ENCODE measurements at places on chromosomes 4 and X.

DNA sequence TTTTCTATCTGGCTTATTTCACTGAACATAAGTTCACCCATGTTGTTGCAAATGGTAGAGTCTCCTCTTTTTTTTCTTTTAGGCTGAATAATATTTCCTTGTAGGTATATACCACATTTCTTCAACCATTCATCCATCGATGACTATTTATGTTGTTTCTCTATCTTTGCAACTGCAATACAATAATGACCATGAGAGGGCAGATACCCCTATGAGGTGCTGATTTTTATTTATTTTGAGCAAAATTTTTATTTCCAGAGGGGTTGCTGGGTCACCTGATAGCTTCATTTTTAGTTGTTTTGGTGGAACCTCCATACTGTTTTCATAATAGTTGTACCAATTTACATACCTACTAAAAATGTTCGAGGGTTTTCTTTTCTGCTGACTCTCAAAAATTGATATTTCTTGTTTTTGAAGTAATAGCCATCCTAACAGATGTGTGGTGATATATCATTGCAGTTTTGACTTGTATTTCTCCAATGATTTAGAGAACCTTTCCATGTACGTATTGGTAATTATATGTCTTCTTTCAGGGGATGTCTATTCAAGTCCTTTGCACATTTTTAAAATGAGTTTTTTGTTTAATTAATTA is 1697.0 kb downstream of the PCDH7 start:
- DNase-seq = no peak

DNA sequence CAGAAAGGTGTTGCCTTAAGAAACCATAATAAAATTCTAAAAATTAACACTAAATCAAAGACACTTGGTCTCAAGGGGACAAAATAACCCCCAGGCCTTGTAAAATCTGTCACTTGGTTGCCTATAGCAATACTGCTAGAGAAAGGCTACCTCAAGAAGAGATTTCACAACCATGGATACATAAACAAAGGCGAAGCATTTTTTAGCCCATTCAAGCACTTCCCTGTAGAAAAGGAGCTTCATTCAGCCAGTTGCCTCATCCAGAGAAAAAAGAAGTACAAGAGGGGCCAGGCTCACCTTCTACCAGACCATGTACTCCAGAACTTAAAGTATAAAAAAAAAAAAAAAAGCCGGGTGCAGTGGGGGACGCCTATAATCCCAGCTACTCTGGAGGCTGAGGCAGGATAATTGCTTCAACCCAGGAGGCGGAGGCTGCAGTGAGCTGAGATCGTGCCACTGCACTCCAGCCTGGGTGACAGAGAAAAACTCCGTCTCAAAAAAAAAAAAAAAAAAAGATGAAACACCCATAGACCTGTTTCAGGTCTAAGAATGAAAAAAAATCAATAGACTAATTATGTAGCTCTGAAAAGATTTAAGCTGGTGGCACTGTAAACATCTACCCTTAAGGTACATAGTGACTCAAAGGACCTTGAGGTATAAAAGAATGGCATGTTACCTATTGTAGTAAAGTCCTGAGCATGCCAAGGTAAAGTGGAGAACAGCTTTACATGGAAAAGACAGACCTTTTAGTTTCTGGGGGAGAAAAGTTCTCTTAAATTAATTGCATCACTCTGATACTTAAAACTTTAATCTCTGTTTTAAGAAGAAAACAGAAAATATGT is 18.0 kb downstream of the RUFY3 start:
- DNase-seq = no peak

GRCh38 chrX:151973060-151973661 is 1.3 kb downstream of the GABRE start:
- DNase-seq = no peak

- DNase-seq = no peak
Observed at GRCh38 chr4:152011469-152011868, 250.7 kb upstream of the GATB start.

DNA sequence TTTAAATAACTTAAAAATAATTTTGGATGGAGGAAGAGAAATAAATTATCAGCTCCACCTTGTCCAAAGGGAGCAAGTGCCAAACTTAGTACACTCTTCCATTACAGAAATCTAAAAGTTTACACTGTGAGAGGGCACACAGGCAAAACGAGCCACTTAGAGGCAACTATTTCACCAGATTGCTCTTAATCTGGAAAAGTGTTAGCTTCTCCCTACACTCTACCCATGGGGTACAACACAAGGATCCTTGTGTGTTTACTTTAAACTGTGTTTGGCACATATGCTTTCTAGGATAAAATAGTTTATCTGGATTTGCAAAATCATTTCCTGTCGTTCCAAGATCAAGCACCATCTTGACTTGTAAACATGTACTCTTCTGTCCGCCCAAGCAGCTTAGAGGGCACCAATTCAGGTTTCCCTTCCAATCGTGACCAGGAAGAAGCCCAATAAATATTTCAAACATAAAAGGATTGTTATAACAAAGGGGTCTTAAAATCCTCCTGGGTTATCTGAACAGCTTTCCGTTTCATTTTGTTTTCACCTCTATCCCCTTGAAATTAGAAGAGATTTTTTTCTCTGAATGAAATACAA is 29.0 kb upstream of the KDR start:
- DNase-seq = no peak

- DNase-seq = no peak
Observed at GRCh38 chr4:16125571-16126445, 42.0 kb upstream of the PROM1 start.

DNA sequence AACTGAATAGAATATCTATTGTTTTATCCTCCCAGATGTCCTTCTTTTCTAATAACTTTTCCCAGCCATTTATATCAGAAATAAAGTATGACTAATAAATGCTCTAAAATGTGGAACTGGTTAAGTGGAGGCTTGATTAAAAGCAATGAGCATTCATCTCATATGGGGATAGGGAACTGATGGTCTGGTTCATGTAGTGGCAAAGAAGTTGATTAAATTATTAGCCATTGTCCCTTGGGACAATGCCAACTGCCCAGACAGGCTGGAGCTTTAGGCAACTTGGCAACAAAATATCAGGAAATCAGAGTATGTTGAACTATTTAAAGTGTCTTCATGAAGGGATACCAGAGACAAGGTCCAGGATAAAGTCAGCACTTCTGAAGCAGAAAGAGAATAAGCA is 24.2 kb downstream of the TRO start:
- DNase-seq = no peak

DNA sequence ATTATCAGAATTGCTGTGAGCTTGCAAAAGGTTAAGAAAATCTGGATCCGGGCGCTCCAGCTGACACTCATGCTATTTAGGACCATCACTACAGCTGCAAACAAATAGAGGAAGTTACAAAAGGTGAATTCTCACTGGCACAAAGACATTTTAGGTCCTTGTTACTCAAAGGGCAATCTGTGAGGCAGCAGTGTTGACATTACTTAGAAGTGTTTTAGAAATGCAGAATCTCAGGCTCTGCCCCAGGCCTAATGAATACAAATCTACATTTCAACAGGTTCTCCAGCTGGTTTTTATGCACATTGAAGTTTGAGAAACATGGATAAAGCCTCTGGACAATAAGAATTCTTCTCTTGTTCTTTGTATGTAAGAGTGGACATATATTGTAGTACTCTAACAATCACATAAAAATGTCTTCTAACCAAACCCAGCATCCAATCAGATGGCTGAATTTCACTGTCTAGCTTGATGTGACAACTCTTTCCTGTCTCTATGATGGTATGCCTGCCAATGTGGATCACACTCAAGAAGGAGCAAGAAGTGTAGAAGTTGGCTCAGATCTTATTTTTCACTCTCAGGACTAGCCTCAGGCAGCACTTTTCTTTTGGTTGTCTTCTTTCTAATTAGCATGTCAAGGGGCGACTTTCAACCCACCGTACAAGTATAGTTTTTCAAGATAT is 18.8 kb downstream of the SLC7A11 start:
- DNase-seq = no peak

- no peak for DNase-seq
Observed at GRCh38 chr4:102823897-102824296, 3.5 kb downstream of the UBE2D3 start.

DNA sequence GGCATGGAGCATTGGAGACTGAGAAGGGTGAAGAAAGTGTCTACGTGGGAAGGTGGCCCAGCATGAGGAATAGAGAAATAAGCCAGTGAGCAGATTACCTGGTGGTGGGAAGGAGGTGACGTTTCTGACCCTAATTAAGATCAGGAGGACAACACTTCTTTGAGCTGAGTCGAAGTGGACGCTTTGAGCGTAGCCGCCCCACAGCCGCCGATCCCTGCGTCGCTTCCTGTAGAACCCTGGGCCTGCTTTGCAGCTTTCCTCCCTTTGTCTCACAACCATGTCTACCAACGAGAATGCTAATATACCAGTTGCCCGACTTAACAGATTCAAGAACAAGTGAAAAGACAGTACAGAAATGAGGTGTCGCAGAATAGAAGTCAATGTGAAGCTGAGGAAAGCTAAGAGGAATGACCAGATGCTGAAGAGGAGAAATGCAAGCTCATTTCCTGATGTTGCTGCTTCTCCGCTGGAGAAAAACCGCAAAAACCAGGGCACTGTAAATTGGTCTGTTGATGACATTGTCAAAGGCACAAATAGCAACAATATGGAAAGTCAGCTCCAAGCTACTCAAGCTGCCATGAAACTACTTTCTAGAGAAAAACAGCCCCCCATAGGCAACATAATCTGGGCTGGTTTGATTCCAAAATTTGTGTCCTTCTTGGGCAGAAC is 6.4 kb upstream of the ANTXR2 start:
- DNase-seq = no peak

DNA sequence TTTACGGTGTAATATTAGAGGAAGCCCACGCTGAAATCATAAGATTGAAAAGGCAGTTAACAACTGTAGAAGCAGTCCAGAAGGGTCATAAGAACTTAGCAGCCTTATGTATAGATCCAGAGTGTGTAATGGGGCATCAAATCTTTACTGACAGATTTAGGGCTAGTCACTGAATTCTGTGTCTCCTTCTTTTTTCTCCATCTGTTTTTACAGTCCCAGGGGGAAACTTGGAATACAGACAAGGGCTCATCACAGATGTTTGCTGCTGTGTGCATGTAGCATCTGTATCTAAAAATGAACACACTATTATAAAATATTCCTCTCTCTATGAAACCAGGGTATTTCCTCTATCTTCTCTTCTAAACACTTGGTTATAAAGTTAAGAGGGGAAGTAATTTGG is 43.9 kb downstream of the CYSLTR1 start:
- DNase-seq = no peak

- DNase-seq = no peak
Observed at GRCh38 chrX:15441464-15441863, 51.7 kb downstream of the PIR start.

DNA sequence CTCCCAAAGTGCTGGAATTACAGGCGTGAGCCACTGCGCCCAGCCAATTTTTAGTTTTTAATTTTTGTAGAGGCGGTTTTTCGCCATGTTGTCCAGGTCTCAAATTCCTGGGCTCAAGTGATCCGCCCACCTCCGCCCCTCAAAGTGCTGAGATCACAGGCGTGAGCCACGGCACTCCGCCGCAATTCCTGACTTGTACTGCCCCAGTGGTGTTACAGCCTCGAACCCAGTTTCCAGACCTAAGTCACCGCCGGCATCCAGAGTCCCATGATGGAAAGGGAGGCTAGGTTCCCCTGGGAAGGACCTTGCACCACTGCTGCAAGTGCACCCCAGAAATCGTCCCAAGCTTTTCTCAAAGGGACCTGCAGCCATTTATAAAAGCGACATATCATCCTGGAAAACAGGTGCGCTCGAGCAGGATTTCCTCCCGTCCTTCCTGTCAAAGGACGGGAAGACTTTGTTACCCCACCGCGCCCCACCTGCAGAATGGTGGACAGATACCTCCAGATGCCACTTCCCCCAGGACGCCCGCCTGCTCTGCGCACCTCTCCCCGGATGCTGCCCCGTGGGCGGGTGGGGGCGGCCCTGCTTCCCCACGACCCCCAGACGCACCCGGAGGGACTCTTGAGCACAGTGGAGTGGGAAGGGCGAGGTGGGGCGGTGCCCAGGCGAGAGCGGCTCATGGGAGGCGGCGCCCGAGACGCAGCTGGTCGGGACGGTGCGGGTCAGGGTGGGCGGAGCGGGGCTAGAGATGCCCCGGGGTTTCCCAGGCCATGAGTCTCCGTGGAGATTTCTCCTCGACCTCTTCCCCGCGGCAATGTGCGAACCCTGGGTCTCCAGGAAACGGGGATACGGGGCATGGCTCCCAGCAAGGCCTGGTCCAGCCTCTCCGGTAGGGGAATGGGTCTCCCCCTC is 947 bp upstream of the RPL10 start:
- DNase-seq = no peak

DNA sequence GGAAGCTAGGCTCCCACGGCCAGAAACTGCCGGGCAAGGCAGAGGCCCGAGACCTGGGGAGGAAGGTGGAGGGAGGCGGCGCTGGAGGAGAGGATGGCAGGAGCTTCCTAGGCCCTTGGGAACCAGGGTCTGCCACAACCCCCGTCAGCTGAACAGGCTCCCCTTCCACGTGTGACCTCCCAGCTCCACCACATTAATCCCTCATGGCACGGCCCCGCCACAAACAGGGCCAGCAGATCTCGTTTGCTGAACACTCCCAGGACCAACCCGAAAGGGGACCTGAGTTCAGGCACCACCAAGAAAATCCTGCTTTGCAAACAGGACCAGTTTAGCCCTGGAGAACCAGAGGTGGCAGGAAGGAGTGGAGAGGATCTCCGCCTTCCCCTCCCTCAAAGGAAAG is 62.7 kb downstream of the FHDC1 start:
- no peak for DNase-seq

DNA sequence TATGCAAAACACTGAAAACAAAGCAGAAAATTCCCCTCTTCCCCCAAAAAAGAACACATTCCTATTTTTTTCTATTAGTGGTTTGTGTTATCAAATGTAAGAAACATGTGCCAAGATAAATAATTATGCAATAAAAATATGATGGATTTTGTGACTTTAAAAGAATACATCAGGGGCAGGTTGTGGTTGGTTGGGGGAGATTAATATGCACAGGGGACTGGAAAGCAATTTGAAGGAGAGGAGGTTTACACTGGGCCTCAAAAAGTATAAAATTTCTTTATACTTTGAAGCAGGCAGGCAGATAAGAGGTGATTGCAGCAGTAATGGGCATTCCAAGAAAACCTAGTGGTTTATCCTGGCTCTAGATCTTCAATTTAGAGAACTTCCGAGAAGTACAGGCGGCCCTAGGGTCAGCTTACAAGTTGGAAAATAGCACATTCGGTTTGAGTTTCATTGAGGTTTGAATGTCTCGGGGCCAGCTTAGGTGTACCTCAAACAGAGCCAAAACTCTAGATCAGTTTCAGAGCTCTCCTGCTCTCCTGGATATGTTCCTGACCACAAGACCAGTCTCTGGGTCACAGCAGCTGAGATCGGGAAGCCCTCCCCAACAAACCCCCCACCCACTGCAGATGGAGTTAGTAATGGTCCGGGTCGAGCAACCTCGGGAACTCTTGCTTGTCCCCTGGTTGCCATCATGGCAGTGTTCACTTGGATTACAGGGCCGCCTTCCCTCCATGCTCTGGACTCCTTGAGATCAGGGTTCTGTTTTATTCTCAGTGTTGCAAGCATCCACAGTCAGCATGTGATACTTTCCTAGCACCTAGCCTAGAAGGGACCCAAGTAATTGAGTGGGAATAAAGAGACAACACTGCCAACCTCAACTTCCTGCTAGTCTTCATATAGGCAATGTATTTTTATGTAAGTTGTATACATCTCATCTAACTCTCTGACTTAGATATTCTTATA is 112.1 kb upstream of the DDIT4L start:
- DNase-seq = no peak
